Activated naive CD4-positive, alpha-beta T cell treated with anti-CD3 and anti-CD28 coated beads, Interleukin-2, amount 10 ng/mL, durations not matched to agents 5 hours and 36 hours (primary cell): ENCODE measurements at places on chromosomes 1 and 21. TPM values are rescaled to one million over a fixed set of nuclear protein-coding genes. Genes with fewer than 3 reads are reported as not detected.

OR10J1 gene
- not detected for total RNA-seq

ERG gene
- total RNA-seq, result not detected

KRTAP21-2 gene
- not detected for total RNA-seq

C21orf58 gene
- total RNA-seq, result 47.8 TPM

RSPH1 gene
- total RNA-seq, result not detected

PPFIA4 gene
- total RNA-seq, result 46.9 TPM

OR6N1 gene
- not detected for total RNA-seq

TCHHL1 gene
- not detected for total RNA-seq

TNFRSF14 gene
- 205 TPM for total RNA-seq

OR2T5 gene
- total RNA-seq, result not detected

SFN gene
- total RNA-seq, result 5.2 TPM

CAPN8 gene
- not detected for total RNA-seq

LDLRAD2 gene
- total RNA-seq, result not detected

APCS gene
- total RNA-seq, result not detected

KCNJ9 gene
- not detected for total RNA-seq

FAAH gene
- total RNA-seq, result 3.5 TPM

EXTL1 gene
- total RNA-seq, result not detected

SETD4 gene
- total RNA-seq, result 17.5 TPM

EMC1 gene
- 31.8 TPM for total RNA-seq

FCMR gene
- 221 TPM for total RNA-seq

CDC73 gene
- 47.8 TPM for total RNA-seq

TNN gene
- not detected for total RNA-seq

KRTAP10-8 gene
- total RNA-seq, result not detected

ZNF672 gene
- 46.4 TPM for total RNA-seq

ELAVL4 gene
- not detected for total RNA-seq

C4BPB gene
- 3.0 TPM for total RNA-seq

G0S2 gene
- total RNA-seq, result 1.3 TPM

BATF3 gene
- total RNA-seq, result 3.7 TPM

PEX10 gene
- 11.9 TPM for total RNA-seq

CNST gene
- total RNA-seq, result 42.2 TPM

AIM2 gene
- total RNA-seq, result 3.6 TPM

DDOST gene
- 149 TPM for total RNA-seq

INKA2 gene
- 2.6 TPM for total RNA-seq

FMN2 gene
- not detected for total RNA-seq

CD160 gene
- not detected for total RNA-seq

PLA2G2E gene
- total RNA-seq, result not detected

RGSL1 gene
- not detected for total RNA-seq
